ENCODE measurements at places on chromosomes 1 and 21. TPM values are rescaled to one million over a fixed set of nuclear protein-coding genes. Genes with fewer than 3 reads are reported as not detected.

TAL1 gene
- total RNA-seq, result 20.4 TPM

C1QB gene
- total RNA-seq, result not detected

EDARADD gene
- not detected for total RNA-seq

SEMA4A gene
- 0.93 TPM for total RNA-seq

NCAM2 gene
- 7.6 TPM for total RNA-seq

CRYZ gene
- 14.5 TPM for total RNA-seq

AGT gene
- total RNA-seq, result not detected

NAXE gene
- total RNA-seq, result 76.2 TPM

DNA sequence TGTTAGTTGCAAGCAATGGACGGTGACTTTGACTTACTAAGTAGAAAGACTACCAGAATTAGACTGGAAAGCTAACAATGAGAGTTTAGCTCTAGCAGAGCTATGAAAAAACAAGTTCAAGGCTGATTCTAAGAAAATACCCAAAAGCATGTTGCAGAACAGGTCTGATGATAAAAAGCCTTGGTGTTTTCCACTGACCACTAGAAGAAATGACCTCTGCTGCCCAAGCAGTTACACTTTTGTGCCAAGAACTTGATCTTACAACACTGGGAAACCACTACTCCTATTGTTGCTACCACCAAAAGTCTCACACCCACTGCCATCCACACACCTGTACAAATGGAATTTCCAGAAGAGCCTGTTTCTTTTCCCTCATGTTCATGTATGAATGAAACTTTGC lies 21.4 kb upstream of the NEK7 start:
- DNase-seq, result no peak

DNA sequence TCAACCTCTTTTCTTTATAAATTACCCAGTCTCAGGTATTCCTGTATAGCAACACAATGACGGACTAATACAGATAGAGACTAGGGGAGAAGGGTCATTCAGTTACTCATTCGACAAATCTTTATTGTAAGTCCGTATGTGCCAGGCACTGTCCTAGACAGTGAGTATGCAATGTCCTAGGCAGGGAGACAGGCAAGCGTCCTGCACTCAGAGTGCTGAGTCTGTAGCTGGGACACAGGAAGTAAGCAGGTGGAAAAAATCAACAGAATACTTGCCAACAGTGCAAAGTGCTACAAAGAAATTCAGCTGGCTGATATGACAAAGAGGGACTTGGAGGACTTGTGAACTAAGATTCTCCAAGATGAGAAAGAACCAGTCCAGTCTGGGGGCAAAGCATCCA lies 92.2 kb upstream of the ZBTB40 start:
- DNase-seq, result no peak

DNA sequence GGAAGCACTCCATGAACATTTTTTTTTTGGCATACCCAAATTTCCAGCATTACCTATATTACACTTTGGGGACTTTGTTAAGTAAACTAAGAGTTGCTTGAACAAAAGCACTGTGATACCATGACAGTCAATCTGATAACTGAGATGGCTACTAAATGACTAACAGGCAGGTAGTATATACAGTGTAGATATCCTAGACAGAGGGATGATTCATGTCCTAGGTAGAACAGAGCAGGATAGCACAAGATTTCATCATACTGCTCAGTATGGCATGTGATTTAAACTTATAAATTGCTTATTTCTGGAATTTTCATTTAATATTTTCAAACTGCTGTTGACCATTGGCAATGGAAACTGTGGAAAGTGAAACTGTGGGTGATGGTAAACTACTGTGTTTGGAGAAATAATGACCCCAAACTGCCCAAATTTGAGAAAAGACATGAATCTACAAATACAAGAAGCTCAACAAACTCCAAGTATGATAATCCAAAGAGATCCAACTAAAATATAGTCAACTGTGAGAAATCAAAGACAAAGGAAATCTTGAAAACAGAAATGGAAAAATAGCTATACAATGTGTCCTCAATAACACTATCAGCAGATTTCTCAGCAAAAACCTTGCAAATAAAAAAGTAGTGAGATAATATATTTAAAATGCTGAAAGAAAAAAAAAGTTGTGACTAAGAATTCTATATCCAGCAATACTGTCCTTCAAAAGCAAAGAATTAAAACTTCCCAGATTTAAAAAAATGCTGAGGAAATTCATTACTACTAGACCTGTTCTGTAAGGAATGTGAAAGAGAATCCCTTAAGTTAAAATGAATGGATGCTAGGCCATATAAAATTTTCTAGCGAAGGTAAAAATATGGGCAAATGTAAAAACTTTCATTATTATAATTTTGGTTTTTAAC lies 410.4 kb downstream of the DUSP10 start:
- DNase-seq, result no peak

DNA sequence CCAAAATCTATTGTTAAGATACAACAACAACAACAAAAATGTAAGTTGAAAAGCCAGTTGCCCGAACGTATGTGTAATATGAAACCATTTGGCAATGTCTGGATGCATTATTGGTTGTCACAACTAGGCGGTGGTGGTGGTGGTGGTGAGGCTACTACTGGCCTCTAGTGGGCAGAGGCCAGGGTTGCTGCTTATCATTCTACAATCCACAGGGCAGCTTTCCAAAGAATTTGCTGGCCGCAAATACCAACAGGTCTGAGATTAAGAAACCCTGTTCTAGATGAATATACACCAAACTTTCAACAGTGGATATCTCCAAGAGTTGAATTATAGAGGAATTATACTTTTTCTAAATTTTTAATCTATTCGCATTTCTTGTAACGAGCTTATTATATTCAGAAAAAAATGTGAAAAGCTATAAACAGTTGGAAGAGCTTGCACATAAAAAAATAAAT lies 26.8 kb upstream of the ZNF697 start:
- no peak for DNase-seq

DNA sequence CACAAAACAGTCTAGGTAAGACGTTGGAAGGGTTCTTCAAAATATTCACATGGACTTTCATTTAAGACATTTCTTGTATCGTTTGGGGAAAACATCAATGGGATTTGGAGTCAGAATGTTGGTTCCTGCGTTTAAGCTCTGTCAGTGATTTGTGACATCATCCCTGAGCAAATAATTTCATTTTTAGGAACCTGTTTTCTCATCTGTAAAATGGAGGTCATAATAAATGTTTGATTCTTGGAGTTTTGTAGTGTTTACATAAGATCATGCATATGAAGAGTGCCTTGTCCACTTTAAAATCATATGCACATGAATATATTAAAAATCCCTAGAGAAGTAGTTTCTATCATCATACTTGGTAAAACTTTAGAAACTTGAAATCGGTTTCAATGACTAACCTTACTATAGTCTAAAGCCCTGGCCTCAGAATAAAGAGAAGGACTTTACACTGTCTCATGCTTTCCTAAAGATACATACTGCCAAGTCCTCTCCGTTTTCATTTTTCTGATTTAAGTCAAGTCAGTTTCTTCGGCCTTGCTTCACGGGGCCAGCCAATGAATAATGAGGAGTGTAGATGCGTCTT lies 178.4 kb downstream of the ADSS2 start:
- no peak for DNase-seq

GRCh38 chr1:228333739-228334115 lies 72.9 kb downstream of the TRIM11 start:
- no peak for DNase-seq

DNA sequence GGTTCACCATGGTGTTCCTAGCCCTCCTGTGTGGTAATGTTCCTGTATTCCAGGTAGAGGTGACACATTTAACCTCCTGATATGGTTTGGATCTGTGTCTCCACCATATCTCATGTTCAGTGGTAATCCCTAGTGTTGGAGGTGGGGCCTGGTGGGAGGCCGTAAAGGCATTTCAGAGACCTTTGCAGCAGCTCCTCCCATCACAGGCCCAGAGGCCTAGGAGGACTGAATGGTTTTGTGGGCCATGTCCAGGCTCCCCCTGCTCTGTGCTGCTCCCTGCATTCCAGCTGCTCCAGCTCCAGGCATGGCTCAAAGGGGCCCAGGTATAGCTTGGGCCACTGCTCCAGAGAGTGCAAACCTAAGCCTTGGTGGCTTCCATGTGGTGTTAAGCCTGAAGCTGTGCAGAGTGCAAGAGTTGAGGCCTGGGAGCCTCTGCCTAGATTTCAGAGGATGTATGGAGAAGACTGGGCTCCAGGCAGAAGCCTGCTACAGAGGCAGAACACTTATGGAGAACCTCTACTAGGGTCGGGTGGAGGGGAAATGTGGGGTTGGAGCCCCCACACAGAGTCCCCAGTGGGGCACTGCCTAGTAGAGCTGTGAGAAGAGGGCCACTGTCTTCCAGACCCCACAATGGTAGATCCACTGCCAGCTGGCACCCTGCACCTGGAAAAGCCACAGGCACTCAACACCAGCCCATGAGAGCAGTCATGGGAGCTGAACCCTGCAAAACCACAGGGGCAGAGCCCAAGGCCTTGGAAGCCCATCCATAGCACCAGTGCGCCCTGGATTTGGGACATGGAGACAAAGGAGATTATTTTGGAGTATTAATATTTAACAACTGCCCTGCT lies 10.0 kb downstream of the SELENBP1 start:
- no peak for DNase-seq

DNA sequence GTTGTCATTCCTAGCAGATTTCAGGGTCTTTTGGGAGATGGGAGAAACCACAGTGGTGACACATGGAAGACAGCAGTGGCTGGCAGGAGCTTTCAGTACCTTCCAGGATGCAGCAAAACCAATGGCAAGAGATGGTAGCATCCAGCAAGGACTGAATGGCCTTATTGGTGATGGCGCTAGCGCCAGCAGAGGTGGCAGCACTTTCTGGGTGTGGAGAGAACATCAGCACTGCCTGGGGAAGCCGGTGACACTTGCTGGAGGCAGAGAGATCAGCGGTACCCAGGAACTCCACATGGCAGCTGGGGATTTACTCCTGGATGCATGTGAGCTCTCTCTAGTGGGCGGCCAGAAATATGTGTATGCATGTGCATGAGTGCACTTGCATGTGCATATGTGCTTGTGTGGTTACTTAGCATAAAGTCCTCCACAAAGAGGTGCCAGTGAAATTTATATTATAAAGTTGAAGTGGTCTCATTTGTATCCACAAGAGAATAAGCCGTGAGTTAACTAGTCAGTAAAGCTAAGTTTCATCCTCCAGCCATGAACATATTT lies 364.7 kb downstream of the LMX1A start:
- no peak for DNase-seq

- DNase-seq, result no peak
Observed at GRCh38 chr1:165836664-165837482, 9.5 kb downstream of the UCK2 start.

DNA sequence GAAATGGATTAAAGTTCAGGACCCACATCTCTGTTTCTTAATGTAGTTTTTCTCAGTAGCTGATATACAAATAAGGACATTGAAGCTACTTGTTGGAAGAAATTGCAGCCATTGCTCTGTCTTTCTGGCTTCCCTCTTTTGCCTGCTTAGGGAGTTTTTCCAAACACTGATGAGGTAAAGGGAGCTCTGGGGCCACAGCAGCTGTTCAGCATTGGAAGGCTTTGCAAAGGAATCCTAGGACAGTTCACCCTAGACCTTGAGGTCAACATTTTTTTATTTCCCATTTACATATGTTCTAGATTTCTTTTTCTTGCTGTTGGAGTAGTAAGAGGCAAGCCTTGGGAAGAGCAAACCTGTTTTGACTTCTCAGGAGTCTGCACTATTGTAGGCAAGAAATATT lies 126.9 kb upstream of the PLPPR5 start:
- no peak for DNase-seq

- no peak for DNase-seq
Observed at GRCh38 chr21:38888991-38889561, 83.3 kb downstream of the ETS2 start.

GRCh38 chr1:111704776-111705175 lies 34.4 kb downstream of the INKA2 start:
- DNase-seq, result no peak

GRCh38 chr1:105872817-105873216 lies 1183.7 kb upstream of the PRMT6 start:
- DNase-seq, result no peak

- DNase-seq, result no peak
Observed at GRCh38 chr1:115748401-115749150, 19.9 kb downstream of the CASQ2 start.

GRCh38 chr1:20425622-20426021 lies 60.4 kb downstream of the CAMK2N1 start:
- DNase-seq, result no peak

GRCh38 chr1:205318231-205318991 lies 3.1 kb downstream of the NUAK2 start:
- no peak for DNase-seq

DNA sequence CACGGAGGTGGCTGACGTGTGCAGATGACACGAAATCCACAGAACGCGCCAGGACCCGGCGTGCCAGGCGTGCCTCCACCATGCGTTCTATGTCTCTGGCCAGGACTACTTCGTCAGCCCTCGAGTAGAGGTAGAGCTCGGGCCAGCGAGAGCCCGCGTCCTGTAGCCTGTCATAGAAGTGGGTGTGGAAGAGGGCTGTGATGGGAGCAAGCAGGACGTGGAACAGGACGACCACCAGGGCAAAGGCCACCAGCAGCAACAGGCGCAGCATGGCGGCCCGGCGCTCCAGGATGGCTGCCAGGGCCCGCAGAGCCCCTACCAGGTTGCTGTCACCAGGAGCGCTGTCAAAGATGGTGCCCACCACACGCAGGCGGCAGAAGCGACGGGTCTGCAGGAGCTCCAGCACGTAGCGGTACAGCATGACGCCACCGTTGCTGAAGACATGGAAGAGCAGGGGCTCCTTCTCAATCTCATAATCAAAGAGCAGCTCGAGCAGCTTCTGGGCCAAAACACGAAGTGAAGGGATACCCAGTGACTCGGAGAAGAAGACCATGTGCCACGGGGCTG lies 19.6 kb downstream of the TMEM53 start:
- no peak for DNase-seq

GRCh38 chr1:151773702-151774101 lies 10.4 kb upstream of the MRPL9 start:
- DNase-seq, result no peak

- DNase-seq, result no peak
Observed at GRCh38 chr1:216248628-216249027, 174.6 kb downstream of the USH2A start.

DNA sequence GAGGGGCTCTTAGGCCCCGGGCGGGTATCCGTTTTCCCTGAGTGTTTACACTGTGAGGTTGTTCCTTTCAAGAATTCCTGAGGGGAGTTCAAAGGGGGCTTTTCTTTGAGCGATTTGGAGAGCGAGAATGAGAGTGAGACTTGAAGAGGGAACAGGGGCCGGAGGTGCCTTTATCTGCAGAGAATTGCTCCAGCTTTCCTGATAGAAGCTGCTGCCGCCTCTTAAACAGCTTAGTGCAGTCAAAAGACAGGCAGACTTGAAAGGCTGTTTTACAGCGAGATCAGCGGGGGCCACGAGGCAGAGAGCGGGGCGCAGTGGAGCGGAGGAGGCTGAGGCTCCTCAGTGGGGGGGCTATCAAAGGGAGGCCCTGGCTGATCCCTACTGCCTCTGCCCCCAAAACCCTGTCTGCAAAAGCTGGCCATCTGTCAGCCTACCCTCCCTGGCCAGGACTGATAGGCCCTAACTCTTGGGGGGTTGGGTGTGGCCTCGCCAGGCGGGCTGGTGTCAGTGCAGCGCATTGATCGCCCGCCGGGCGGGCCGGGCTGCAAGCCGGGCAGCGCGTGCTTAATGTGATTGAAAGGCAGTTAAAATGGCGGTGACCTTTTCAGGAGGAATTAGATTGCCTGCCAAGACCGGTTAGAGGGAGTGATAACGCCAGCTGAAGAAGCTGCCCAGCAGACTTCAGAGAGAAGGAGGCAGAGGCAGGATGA lies 36.4 kb downstream of the TMEM53 start:
- DNase-seq, result no peak

- DNase-seq, result no peak
Observed at GRCh38 chr1:71390518-71390917, 309.7 kb upstream of the ZRANB2 start.

- no peak for DNase-seq
Observed at GRCh38 chr1:182651339-182651724, 33.1 kb downstream of the RGS8 start.

Measured in glomerular endothelial cell (primary cell).